ENCODE measurements at places on chromosomes 4 and X.

DNA sequence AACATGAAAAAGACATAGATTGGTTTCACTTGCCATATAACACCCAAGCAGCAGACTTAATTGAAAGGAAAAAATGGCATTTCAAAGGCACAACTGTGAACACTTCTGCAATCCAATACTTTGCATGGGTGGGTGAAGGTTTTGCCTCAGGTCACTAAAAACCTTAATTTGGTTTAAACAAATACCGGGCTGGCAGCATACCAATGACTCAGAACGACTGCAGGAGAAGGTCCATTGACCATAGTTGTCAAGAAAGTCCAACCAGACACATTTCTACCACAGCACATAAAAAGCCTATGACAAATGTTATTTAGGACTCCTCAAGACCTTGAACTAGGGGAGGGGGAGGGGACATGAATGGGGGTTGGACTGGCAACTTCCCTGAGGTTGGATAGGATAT lies 183.6 kb upstream of the TRPC5 start:
- H3K27me3 ChIP-seq, result no peaks in the 10 kb centered on the region
- H3K36me3 ChIP-seq, result no peaks in the 10 kb centered on the region
- no peak overlapping the region for H3K27ac ChIP-seq
- no peaks in the 10 kb centered on the region for H3K4me1 ChIP-seq

DNA sequence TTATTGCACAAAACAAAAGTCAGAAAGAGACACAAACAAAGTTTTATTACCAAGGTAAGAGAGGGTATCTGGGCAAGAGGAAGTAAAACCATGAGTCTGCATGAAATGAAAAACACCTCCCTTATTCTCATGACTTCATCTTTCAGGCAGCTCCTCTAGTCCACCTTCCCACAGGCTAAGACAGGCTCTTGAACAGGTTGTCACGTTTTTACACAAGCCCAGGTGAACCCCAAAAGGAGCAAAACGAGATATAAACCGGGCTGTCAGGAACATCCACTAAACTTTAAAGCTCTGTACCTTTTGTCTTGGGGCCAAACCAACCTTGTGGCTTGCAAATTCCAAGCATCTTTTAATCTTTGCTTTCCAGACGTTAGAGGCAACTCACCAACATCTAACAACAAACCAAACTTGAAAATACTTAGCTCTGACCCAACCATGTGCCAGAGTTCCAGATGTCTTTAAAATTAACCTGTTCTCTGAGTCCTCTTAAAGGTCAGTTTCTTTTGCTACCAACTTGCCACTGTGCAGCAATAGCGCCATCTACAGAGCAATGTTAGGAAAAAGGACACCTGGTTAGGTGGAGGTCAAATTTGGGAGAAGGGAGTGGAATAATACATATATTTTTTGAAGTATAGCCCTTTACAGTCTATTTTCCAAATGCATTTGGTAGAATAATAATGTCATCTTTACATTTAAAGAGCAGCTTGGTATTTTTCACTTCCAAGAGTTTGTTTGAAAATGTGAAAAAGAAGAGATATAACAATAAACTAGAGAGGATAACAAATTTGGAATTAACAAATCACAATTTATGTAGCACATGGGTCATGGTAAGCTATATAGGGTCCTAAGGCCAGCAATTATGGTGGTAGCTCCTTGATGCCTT lies 73.1 kb downstream of the QRFPR start:
- DNase-seq, result no peak
- H3K27me3 ChIP-seq, result peaks cover 10% of the 10 kb centered on the region
- no peak overlapping the region for H3K4me3 ChIP-seq
- no peaks in the 10 kb centered on the region for H3K36me3 ChIP-seq
- H3K27ac ChIP-seq, result no peak overlapping the region

GRCh38 chr4:180280076-180280475 lies 1963.1 kb upstream of the TENM3 start:
- H3K36me3 ChIP-seq, result no peaks in the 10 kb centered on the region
- DNase-seq, result no peak
- H3K27me3 ChIP-seq, result no peaks in the 10 kb centered on the region
- H3K4me3 ChIP-seq, result no peak overlapping the region

- DNase-seq, result no peak
- H3K27ac ChIP-seq, result peak overlapping the region; percentile 90
- peak overlapping the region; percentile 27 for H3K4me3 ChIP-seq
- H3K4me1 ChIP-seq, result peaks cover 72% of the 10 kb centered on the region
- peaks cover 6% of the 10 kb centered on the region for H3K36me3 ChIP-seq
Observed at GRCh38 chr4:7892212-7893019, 47.2 kb downstream of the AFAP1 start.

DNA sequence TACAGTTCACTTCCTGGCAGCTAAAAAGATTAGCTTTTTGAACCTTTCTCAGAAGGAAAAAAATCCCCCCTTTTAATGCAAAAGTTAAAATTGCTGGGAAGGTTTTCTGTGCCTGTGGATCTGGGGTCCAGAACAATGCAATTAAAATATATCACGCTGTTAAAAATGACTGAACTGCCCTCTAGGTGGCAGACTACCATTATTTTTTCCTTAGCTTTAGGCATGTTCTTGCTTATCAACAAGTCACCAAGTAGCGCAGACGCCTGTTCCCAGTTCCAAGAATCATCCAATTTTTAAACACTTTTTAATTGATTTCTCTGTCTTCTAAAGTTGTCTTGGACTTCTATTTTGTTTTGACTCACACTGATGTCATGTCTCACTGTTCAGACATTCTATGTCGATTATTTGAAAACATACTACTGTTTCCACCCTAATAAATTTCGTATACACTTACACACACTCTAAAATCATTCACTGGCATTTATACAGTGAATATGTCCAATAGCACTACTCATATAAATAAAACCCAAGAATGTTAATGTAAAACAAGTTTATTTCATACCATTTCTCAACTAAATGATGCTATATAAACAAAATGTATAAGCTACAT lies 661.6 kb downstream of the RAPGEF2 start:
- no peak overlapping the region for H3K4me3 ChIP-seq
- H3K27ac ChIP-seq, result no peak overlapping the region
- H3K36me3 ChIP-seq, result no peaks in the 10 kb centered on the region
- DNase-seq, result no peak

DNA sequence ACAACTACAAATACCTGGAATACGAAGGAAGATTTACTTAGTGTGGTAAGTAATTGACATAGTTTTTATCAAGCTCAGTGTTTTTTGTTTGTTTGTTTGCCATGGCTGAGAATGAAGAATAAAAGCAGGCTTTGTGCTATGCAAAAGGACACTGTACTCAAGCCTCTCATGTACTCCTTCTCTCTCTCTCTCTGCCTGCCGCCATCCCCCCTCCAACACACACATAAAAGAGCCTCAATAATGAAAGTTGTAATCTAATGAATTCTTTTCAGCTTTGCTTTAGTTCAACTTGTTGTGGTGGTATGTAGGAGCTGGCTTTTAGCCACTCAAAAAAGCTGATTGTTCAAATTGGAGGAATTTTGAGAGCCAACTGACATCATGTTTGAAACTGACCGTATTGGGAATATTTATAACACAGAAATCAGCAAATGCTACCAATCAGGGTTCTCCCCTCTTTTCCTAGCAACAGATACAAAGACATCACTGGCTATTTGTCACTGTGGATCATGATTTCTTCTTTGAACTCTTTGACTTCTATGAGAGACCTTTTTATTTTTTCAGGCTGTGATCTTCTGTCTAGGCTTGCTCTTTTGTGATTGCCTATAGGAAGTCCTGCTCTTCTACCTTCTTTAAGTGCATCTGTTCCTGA lies 1148.8 kb downstream of the RAPGEF2 start:
- H3K4me3 ChIP-seq, result no peak overlapping the region
- H3K27ac ChIP-seq, result no peak overlapping the region
- peaks cover 6% of the 10 kb centered on the region for H3K27me3 ChIP-seq
- H3K36me3 ChIP-seq, result no peaks in the 10 kb centered on the region

DNA sequence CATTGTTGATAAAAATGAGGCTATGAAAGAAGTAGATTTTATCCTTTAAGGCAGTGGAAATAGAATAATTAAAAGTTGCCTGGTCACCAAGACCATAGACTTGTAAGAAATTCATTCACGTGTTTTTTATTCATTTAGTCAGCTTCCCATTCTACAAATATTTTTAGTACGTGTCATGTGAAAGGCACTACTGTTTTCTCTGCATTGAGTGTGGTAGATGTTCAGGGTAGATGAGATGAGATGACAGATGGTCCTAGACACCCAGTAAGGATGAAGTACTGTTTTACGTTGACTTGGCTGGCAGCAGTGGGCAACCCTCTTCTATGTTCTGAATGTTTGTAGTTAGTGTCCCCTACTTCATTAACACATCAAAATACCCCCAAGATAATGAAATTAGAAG lies 228.1 kb downstream of the ARHGAP24 start:
- no peak for DNase-seq
- H3K4me3 ChIP-seq, result no peak overlapping the region
- no peak overlapping the region for H3K27ac ChIP-seq
- no peaks in the 10 kb centered on the region for H3K27me3 ChIP-seq
- H3K4me1 ChIP-seq, result peaks cover 8% of the 10 kb centered on the region

GRCh38 chrX:68936608-68937007 lies 107.8 kb downstream of the EFNB1 start:
- peaks cover 35% of the 10 kb centered on the region for H3K4me1 ChIP-seq
- H3K36me3 ChIP-seq, result no peaks in the 10 kb centered on the region
- DNase-seq, result no peak
- no peaks in the 10 kb centered on the region for H3K27me3 ChIP-seq
- peak overlapping the region; percentile 59 for H3K27ac ChIP-seq
- H3K4me3 ChIP-seq, result no peak overlapping the region

GRCh38 chr4:140239311-140239710 lies 85.3 kb upstream of the MAML3 start:
- no peaks in the 10 kb centered on the region for H3K27me3 ChIP-seq
- H3K27ac ChIP-seq, result no peak overlapping the region
- no peak overlapping the region for H3K4me3 ChIP-seq
- DNase-seq, result no peak
- peaks cover 27% of the 10 kb centered on the region for H3K4me1 ChIP-seq

DNA sequence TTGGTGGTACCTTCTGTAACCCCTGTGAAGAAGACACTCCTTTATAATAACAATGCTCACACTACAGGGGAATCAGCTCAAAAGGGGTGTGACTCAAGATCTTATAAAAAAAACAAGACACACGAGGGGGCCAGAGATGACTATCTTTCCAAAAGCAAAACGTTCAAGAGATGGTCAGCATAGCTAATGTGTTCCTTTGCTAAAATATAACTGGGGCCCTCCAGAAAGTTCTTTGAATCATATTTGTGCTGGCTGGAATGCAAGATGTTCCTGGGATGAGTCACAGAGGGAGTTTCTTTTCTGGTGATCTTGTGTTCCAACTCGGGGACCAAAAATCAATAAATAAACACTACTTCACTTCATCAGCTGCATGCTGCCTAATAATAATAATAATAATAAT lies 46.5 kb downstream of the RAI2 start:
- H3K36me3 ChIP-seq, result no peaks in the 10 kb centered on the region
- peaks cover 8% of the 10 kb centered on the region for H3K4me1 ChIP-seq
- DNase-seq, result no peak
- peaks cover 3% of the 10 kb centered on the region for H3K27me3 ChIP-seq
- no peak overlapping the region for H3K4me3 ChIP-seq

- no peaks in the 10 kb centered on the region for H3K27me3 ChIP-seq
- H3K4me3 ChIP-seq, result no peak overlapping the region
- no peak overlapping the region for H3K27ac ChIP-seq
- no peaks in the 10 kb centered on the region for H3K36me3 ChIP-seq
Observed at GRCh38 chr4:41512596-41512995, 25.4 kb upstream of the LIMCH1 start.

GRCh38 chr4:188657365-188657764 lies 518.1 kb downstream of the TRIML1 start:
- H3K27ac ChIP-seq, result no peak overlapping the region
- no peak overlapping the region for H3K4me3 ChIP-seq
- H3K4me1 ChIP-seq, result peaks cover 16% of the 10 kb centered on the region
- no peaks in the 10 kb centered on the region for H3K27me3 ChIP-seq
- no peak for DNase-seq

DNA sequence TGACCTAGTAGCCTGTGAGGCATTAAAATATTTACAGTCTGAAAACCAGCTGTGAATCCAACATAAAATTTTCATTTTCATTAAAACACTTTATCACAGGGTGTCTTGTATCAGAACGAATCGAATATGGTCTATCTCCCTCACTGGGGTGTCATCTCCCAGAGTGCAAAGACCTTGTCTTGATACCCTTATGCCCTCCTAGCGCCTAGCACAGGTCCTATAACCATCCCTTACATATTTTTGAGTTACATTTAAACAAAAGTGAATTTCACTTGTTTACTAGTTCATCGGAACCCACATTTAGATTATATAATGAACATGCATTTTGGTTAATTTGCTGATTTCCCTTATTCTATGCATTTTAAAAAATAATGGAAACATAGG lies 14.0 kb downstream of the DIPK2B start:
- no peak overlapping the region for H3K27ac ChIP-seq
- DNase-seq, result no peak
- peaks cover 11% of the 10 kb centered on the region for H3K4me1 ChIP-seq
- no peaks in the 10 kb centered on the region for H3K27me3 ChIP-seq
- peak overlapping the region; percentile 70 for H3K4me3 ChIP-seq

DNA sequence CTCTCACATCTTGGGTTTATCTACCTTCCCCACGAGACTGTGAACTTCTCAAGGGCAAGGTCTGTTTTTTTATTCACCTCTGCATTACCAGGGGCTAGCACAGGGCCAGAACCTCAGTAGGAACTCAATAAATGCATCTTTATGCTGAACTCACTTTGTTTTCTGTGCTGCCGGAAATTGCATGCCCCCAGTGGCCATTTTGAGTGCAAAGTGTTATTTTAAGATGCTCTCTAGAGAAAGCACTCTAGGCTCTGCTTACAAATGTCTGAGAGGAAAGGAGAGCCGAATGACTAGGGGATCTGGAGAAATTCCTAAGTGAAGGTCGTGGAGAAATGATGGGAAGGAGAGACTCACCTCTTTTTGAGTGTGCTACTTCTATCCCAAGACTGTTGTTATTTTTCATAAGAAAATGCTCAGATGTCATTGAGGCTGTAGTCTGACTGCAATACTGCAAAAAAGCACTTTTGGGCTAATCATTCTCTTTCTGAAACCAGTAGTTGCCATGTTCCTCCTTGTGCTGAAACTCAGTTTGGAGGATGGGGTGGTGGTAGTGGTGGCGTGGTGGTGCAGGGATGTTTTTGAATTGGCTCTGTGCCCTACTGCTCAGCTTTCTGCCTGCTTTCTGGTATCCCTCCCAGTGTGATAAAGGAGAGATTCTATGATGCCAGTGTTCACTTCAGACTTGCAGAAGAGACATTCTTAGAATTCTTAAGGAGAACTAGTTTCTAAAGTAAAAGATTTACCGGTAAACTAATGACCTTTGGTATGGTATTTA lies 41.3 kb downstream of the DOCK11 start:
- H3K4me1 ChIP-seq, result peaks cover 47% of the 10 kb centered on the region
- no peak for DNase-seq
- no peaks in the 10 kb centered on the region for H3K27me3 ChIP-seq
- no peak overlapping the region for H3K4me3 ChIP-seq
- peak overlapping the region; percentile 49 for H3K27ac ChIP-seq
- H3K36me3 ChIP-seq, result no peaks in the 10 kb centered on the region

Measured in chondrocyte (in vitro differentiated cells).